ENCODE measurements at places on chromosomes 3 and 15.

DNA sequence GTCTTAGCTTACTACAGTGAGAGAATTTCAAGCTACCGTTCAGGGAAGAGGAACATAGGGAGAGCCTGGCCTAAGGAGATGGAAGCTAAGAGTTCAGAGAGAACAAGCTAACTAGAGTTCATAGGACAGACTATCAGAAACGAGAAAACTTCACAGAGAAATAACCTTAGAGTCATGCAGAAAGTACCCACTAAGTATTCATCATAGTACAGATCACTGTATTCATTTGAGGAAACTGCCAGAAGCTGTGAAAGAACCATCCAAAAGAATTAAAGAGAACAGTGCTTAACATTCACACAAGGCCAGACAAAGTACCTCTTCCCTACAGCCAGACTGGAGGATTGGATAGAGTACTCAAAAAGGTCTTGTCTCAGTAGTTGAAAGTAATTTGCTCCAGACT, 15.2 kb upstream of the GBE1 start:
- DNase-seq = no peak

DNA sequence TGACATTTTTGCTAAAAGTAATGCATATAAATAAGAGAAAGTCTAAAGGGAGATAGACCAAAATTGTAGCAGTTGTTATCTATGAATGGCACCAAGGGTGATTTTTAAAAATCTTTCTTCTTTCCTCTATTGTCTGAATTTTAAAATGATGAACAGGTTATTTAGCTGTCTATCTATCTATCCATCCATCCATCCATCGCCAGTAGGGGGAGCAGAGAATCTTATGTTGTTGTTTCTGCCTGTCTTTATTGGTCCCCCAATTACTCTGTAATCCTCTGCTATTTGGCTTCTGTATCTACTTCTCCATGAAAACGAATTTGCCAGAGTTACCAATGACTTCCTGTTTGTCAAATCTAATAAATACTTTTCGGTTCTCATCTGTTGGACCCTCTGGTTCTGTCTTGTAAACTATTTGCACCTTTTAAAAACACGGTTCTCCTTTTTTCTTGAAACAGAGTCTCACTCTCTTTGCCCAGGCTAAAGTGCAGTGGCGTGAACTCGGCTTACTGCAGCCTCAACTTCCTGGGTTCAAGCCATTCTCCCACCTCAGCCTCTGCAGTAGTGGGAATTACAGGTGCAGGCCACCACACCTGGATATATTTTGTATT, 86.0 kb downstream of the ECT2 start:
- DNase-seq = no peak

DNA sequence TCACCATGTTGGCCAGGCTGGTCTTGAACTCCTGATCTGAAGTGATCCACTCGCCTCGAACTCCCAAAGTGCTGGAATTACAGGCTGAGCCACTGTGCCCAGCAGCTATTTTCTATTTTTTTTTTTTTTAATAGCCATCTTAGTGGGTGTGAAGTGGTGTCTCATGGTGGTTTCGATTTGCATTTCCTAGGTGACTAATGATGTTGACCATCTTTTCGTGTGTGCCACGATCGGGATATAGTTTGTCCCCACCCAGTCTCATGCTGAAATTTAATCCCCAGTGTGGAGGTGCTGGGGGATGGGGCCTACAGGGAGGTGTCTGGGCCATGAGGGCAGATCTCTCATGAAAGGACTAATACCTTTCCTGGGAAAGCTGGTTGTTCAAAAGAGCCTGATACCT, 41.8 kb upstream of the MUC13 start:
- no peak for DNase-seq

GRCh38 chr3:43178891-43179366, 73.0 kb upstream of the POMGNT2 start:
- DNase-seq = no peak

- no peak for DNase-seq
These were observed 152.9 kb downstream of the ATP10A start for GRCh38 chr15:25710184-25710583.

DNA sequence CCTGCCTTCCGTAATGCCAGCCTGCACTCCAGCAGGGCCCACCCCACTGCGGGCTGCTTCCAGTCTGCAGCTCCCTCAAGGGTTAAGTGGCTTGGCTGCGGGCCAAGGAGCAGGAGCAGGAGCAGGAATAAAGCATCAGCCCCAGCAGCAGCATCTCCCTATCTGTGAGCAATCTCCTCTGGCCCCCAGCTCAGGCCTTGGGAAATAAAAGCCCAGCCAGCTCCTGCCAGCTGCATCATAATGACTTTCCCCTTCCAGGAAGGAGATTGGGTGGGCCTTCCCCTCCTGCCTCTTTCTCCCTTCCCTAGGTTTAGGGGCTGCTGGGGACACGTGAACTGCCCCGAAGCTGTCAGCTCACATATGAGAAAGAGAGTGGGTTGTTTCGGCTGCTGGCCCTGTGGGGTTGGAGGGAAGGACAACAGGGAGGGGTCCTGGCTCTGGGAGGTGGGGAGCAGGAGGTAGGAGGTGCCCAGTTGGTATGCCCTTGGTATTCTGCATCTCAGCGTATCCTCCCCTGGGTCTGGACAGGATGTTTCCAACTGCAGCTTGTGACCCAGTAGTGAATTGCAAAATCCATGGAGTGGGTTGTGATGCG, 34.6 kb upstream of the FGD5 start:
- no peak for DNase-seq

DNA sequence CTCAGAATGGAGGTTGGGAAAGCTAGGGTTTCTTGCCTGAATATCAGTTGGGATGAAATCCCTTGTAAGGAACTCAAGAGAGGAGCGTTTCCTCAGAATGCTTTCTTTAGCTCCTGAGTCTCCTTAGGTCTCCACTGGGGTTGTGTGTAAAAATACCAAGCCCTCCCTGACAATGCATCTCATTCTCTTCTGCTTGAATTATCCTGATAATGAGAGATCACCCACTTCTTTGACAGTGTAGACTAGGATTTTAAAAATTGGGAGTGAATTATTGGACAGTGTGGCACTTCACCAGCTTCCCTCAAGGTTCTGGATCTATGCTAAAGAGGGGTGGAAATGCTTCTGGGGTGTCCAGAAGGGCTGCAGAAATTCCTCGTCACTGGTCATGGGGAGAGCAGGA, 41.8 kb upstream of the POLG start:
- DNase-seq = no peak

DNA sequence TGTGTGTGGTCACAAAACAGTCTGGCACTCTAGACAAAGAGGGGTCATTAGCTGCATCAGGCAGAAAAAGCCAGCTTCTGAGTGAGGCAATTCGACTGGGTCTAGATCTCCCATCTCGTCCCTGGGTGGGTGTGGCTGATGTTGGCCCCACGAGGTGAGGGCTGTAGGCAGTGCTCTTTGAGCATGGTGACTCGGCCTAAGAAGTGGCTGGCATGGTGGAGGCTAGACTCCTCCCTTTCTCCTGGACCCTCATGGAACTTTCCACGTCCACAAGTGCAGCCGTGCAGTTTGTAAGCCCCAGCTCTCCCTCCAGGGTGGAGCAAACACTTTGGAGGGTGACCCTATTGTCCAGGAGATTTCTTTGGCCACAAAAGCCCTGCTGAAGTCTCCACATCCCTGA, 134.1 kb downstream of the OPA1 start:
- DNase-seq = no peak

- no peak for DNase-seq
These were observed 1.3 kb downstream of the AP2M1 start for GRCh38 chr3:184175981-184176376.

GRCh38 chr3:2958551-2958950, 151.6 kb downstream of the IL5RA start:
- no peak for DNase-seq

DNA sequence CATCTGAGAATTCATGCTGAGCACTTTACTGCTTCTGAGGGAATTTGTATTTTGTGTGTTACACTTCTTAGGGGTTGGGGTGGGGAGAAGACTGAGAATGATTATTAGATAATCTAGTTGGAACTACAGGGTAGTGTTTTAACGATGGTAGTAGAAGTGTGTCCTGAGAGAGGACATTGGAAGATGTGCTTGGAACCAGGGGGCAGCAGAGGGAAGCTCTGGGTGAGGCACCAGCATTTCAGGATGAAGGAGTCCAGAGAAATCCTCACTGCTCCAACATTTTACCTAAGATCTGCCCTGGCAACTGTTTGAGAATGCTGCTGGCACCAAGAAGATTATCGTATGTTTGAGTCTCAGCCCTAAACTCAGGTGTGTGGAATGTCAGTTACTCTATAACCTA, 145.5 kb downstream of the SQOR start:
- no peak for DNase-seq

DNA sequence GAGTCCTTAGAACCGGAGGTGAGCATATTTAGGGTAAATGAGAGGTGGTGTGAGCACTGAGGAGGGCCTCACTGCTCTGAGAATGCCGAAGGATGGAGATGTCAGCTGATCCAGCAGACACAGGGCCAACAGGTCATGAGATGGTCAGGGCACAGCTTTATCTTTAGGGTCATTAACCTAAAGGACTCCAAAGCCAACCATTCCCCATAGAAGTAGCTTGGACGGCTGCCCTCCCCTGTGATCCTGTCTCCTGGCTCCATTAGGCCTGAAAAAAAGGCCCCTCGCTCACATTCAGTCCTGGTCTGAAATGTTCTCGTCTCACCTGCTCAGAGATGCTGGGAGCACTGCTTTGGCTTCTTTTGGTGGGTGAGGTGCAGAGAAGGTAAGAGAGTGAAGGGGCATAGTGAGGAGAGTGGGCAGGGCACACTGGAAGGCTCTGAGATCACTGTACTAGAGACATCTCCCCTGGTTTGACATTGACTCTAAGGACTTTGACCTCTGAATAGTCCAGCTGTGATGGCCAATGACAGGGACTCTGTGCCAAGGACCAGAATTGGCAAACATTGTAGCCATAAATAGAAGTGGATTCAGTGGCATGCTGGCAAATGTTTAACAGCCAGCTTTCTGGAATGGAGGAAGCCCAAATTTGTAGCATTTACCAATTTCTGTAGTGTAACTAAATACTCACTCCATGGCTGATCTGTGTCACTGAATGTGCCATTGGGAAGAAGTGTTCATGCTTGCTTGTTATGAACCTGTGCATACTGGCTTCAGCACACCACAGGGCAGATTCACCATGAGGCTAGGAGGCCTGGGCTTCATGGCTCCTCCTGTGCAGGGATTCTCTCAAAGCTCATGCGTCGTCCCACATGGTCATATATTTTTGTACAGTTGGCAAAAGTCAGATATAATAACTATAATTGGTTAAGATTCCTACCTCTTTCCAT, 76.2 kb upstream of the MRPS22 start:
- DNase-seq = no peak

DNA sequence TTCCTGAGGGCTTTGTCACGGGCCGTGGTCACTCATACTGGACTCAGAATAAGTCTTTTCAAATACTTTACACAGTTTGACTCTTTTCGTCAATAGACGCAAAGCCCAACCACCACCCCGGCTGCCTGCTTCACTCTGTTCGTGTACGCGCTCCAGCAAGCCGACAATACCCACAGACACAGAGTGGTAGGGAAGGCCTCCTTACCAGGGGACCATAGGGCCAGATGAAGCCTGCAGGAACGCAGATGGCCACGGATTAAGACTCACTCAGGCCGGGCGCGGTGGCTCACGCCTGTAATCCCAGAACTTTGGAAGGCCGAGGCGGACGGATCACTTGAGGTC, 29.7 kb downstream of the EFCAB12 start:
- DNase-seq = no peak

DNA sequence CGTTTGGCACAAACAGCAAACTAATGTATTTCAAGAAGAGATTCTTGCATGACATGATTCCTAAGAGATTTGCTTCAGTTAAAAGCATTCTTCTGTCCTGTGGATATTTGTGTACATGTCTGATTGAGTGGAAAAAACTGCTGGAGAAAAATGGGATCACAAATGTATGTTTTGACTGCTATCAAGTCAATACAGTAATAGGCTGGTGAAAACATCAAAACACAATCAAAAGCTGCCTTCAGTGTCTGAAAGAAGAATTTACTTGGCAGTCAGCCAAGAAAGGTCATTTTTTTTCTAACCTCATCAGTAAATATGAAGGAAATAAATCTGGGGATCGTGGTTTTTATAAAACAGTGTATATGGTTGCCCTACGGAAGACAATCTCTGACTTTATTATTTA, 1214.8 kb downstream of the NSUN3 start:
- no peak for DNase-seq

GRCh38 chr3:14397046-14397445, 5.4 kb upstream of the SLC6A6 start:
- no peak for DNase-seq

DNA sequence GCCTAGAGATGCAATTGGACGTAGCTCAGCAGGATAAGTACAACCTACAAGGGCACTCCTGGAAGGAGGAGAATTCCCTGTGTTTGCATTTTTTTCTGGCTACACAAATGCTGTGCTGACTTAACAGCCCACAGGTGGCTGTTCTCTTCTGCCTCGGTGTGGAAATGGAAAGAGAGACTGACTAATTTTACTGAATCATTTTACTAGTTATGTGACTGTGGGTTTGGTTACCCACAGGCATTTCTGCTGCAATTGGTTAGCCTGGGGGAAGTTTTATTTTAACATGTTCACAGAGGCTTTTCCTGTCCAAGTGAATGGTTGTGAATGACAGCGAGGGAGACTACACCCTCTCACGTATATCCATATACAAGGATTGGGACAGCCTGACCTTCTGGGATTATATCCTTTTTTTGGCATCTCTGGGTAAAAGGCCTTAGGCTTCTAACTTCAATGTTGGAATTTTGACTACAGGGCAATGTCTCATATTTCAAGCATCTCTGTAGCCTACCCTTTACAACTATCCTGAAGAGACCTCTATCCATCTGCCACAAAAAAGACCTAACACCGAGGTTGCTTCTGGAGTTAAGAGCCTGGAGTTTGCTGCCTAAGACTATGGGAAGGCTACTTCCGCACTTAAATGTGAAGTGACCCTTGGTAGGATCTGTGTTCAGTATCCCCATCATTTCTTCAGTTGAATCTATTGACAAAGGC, 67.2 kb upstream of the TP63 start:
- no peak for DNase-seq

DNA sequence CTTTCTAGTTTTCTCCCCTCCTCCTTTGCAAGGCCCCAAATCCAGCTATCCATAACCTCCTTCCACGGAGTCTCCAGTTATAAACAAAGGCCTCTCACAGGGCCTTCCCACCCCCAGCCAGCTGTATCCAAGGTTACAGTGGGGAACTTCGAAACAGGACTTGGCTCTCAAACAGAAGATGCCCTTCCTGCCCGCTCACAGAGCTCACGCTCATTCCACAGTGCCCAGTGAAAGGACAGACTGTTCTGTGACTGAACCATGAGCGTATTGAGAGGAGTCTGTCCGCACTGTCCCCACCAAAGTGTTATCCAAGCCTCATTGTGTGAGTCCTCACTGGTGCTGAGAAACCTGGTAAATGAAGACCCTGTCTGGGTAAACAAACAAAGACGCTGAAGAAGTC, 35.4 kb downstream of the ARHGAP31 start:
- DNase-seq = no peak

DNA sequence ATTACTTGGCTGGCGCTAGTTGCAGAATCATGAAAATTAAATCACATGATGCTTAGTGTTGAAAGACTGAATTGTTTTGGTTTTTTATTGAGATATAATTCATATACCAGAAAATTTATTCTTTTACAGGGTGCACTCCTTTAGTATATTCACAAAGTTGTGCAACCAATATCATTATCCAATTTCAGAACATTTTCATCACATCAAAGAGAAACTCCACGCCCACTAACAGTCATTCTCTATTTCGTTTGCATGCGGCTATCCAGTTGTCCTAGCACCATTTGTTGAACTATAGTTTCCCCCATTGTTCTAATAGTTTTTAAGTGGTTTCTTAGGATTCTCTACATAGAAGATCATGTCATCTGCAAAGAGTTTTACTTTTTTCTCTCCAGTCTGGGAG, 3.7 kb downstream of the EHD4 start:
- no peak for DNase-seq

All from DMS153 (cell line).